ENCODE measurements at places on chromosomes 5 and 9.

DNA sequence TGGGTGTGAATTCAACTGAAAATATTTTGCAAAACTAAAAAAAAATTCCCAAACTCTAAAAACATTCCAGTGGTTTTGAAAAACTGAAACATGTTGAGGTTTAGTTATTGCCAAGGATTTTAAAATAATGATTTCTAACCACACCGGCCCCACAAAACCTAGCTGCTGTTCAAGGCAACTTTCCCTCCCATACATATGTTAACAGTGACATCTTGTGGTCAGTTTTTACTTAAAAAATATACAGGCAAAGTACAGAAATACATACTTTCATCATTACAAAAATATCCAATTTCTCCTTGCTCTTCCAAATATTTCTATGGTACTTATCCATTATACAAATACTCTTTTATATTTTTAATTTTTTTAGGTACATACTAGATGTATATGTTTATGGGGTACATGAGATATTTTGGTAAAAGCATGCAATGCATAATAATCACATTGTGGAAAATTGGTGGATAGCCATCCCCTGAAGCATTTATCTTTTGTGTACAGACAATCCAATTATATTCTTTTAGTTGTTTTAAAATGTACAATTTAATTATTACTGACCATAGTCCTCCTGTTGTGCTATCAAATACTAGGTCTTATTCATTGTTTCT, 34.4 kb upstream of the MRPS30 start:
- DNase-seq = peak; percentile 39

DNA sequence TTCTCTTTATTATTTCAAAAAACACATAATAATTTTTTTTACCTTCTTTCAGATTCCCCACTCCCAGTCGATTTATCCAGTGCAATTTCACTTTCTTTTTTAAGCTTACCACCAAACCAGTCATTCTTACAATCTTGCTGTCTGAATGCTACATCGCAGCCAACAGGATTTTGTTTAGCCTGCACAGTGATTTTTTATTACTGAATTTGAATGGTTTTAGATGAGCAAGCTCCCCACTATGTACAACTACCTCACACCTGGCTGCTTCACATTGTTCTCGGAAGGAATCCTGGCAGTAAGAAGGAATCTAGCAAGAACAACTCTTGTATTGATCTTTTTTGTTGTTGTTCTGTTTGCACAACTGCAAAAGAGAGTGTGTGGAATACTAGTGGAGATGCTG, 668.1 kb upstream of the WWC1 start:
- no peak for DNase-seq

DNA sequence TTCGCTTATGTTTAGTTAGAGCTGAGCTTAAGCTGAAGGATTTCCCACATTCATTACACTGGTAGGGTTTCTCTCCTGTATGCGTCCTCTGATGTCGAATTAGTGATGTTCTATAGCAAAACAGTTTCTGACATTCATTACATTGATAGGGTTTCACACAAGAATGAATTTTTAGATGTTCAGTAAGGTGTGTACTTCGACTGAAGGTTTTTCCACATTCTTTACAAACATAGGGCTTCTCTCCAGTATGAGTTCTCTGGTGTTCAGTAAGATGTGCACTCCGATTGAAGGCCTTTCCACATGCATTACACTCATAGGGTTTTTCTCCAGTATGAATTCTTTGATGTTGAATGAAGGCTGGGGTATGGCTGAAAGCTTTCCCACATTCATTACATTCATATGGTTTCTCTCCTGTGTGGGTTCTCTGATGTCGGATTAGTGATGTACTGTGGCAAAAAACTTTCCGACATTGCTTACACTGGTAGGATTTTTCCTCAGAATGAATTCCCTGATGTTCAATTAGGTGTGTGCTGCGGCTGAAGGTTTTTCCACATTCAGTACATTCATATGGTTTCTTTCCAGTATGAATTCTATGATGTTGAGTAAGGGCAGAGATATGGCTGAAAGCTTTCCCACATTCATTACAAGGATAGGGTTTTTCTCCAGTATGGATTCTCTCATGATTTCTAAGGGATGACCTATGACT, 14.6 kb downstream of the ZNF883 start:
- DNase-seq = no peak

DNA sequence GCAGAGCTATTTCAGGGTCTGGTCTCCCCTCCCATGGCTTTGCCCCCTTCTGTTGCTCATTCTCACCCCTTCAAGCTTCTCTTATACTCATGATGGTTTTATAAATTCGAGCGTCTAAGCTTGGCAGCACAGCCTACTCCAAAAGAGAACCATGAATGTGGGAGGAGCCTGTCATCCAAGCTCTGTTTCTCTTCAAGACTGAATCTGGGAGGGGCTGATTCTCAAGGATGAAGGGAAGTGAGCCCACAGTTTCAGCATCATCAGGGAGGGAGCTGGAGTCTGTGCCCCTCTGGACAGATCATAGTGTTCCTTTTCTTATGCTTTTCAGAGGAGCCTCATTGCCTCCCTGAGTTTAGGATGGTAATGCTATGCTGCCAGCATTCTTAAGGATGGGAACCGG, 168.6 kb downstream of the CFAP90 start:
- no peak for DNase-seq

DNA sequence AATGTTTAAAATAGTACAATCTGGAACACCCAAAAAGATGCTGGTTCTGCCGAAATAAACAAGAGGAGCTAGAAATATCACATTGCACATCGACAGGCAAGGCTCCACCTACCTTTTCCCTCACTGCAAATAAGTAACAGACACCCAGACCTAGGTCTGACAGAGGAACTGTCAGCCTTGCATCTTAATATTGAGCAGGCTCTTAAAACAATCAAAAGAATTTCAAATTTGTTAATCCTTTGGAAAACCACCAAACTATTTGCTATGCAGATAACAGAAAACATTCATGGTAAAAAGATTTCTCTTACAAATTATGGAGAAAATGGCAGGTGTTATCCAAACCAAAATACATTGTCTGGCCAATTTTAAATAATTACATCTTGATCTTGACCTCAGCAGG, 71.3 kb downstream of the FRMD3 start:
- no peak for DNase-seq

DNA sequence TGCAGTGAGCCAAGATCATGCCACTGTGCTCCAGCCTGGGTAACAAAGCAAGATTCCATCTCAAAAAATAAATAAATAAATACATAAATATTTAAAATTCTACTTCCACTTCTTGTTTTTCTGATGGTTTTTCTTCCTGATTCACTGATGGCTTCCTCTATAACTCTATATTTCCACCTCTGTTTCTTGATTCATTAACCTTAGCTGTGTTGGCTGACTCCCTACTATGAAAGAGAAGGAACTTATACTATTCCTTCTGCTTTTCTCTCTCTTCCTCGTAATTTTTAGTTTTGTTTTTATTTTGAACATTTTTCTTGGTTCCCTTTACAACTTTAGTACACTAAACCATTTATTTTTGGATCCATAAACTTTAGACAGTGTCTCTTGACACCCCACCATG, 103.5 kb downstream of the MAMDC2 start:
- no peak for DNase-seq

- no peak for DNase-seq
Observed at GRCh38 chr5:40106847-40107246, 572.9 kb upstream of the PTGER4 start.

- DNase-seq = peak; percentile 18
Observed at GRCh38 chr5:61817472-61818326, 485.6 kb downstream of the ZSWIM6 start.

GRCh38 chr9:19939734-19940278, 151.0 kb upstream of the SLC24A2 start:
- no peak for DNase-seq

GRCh38 chr5:9833871-9834270, 203.7 kb upstream of the TAS2R1 start:
- DNase-seq = no peak

DNA sequence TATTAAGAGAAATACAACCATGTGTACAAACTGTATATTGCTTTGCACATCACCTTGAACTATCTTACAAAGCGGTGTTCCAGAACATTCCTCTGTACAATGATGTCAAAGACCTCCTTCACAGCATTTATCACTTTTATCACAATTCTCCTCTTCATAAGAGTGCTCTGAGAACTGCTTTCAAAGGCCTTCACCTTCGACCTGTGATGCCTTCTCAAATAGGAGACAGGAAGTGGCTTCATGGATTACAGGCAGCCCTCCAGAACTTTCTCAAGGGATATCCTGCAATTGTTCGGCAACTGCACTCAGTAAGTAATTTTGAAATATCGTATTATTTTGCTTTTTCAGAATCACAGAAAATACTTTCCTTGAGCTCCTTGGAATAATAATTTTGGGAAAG, 68.0 kb upstream of the IL7R start:
- DNase-seq = no peak

- DNase-seq = no peak
Observed at GRCh38 chr9:87387351-87388011, 110.2 kb upstream of the DAPK1 start.

- no peak for DNase-seq
Observed at GRCh38 chr9:14451949-14452348, 138.0 kb upstream of the NFIB start.

GRCh38 chr9:129665389-129665775, at the start of gene PRRX2:
Gene PRRX2, plus strand, starts transcription at chr9:129665647. Its CDS starts 221 bp downstream, at chr9:129665868.
- no peak for DNase-seq
